Aorta (tissue), 5 donors: ENCODE measurements at places on chromosomes 4 and X. TPM values are rescaled to one million over a fixed set of nuclear protein-coding genes. Genes with fewer than 3 reads are reported as not detected.
A peak's percentile ranks its signal among the peaks of the same experiment; 100 is the strongest.

DNA sequence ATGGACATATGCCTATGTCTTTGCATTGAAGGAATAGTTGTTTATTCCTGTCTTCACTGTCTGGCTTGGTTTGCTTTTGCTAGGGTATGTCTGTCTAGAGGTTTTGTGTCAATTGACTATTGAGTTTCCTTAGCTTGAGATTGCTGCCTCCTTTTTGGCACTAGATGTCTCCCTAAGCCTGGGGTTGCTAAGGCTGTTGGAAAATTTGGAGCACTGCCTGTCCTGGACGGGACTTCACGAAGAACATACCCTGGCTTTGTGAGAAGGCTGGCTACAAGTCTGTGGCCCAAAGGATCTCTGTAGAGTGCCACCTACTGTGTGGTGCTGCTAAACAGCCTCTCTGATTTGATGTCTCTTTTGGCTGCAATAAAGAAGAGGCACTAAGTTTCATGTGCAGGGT lies 183.8 kb upstream of the NUDT10 start:
- H3K4me3 ChIP-seq: no peak overlapping the region
- no peak overlapping the region for H3K27ac ChIP-seq

PITX2 gene
- total RNA-seq: 1.0 TPM

- DNase-seq: no peak
- H3K27ac ChIP-seq: no peak overlapping the region
- no peak overlapping the region for H3K4me3 ChIP-seq
- no peaks in the 10 kb centered on the region for H3K36me3 ChIP-seq
- H3K27me3 ChIP-seq: no peaks in the 10 kb centered on the region
Observed at GRCh38 chr4:9812501-9813340, 31.3 kb downstream of the DRD5 start.

DNA sequence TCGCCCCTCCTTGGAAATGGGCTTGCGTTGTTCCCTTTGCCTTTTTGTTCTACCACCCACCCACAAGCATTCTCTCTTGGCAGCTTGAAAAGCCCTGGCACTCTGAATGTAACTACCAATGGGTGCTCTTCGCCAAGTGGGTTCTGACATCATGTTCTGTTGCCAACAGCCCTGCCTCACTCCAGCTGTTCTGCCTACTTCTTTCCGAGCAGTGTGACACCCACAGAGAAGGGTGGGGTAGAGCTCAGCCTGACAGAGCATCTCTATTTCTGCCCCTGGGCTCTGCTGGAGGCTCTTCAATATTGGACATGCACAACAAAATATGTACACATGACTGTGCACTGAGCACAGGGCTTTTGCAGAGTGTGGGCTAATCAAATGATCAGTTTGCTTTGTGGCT lies 15.6 kb upstream of the EXOSC9 start:
- no peak for DNase-seq
- no peaks in the 10 kb centered on the region for H3K27me3 ChIP-seq
- no peaks in the 10 kb centered on the region for H3K4me1 ChIP-seq
- no peaks in the 10 kb centered on the region for H3K36me3 ChIP-seq
- no peak overlapping the region for H3K27ac ChIP-seq

GRCh38 chr4:26885912-26886274 lies 25.3 kb downstream of the STIM2 start:
- no peak overlapping the region for H3K4me3 ChIP-seq
- H3K27me3 ChIP-seq: no peaks in the 10 kb centered on the region
- H3K27ac ChIP-seq: no peak overlapping the region
- no peaks in the 10 kb centered on the region for H3K36me3 ChIP-seq
- no peak for DNase-seq

GRCh38 chrX:45596188-45596808 lies 395.6 kb upstream of the DIPK2B start:
- no peak overlapping the region for H3K27ac ChIP-seq
- H3K4me1 ChIP-seq: no peaks in the 10 kb centered on the region
- no peak overlapping the region for H3K4me3 ChIP-seq
- H3K27me3 ChIP-seq: no peaks in the 10 kb centered on the region

ADH7 gene
- total RNA-seq: not detected

- H3K4me1 ChIP-seq: no peaks in the 10 kb centered on the region
- DNase-seq: no peak
- no peaks in the 10 kb centered on the region for H3K27me3 ChIP-seq
- H3K4me3 ChIP-seq: no peak overlapping the region
- peaks cover 3% of the 10 kb centered on the region for H3K36me3 ChIP-seq
Observed at GRCh38 chrX:153799326-153799725, 4.9 kb downstream of the SSR4 start.

- peaks cover 4% of the 10 kb centered on the region for H3K36me3 ChIP-seq
- H3K4me1 ChIP-seq: no peaks in the 10 kb centered on the region
- H3K27ac ChIP-seq: no peak overlapping the region
Observed at GRCh38 chrX:154712781-154713740, 37.8 kb downstream of the GAB3 start.

GLUD2 gene
- total RNA-seq: 1.6 TPM

DNA sequence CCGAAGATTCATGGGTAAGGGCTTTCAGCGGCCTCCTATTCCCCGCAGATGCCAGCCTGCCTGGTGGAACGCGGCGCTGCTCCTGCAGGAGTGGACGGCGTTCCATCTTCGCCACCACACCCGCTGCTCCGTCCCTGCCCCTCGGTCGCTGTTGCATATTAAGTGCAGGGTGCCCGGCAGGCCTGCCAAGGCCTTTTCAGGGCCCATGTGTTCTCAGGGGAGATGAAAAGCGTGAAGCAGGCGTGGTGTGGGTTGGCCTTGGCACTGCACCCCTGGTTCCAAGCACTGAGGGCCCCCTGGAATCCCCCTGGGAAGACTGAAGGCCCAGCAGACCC lies 52.0 kb downstream of the SORCS2 start:
- H3K4me3 ChIP-seq: no peak overlapping the region
- no peak for DNase-seq
- H3K36me3 ChIP-seq: no peaks in the 10 kb centered on the region
- no peak overlapping the region for H3K27ac ChIP-seq

F9 gene
- total RNA-seq: not detected

- H3K4me3 ChIP-seq: no peak overlapping the region
- no peaks in the 10 kb centered on the region for H3K4me1 ChIP-seq
- no peaks in the 10 kb centered on the region for H3K36me3 ChIP-seq
- H3K27ac ChIP-seq: no peak overlapping the region
- no peaks in the 10 kb centered on the region for H3K27me3 ChIP-seq
Observed at GRCh38 chrX:126456136-126456535, 96.5 kb downstream of the DCAF12L1 start.

GRCh38 chrX:53481816-53482465 lies 47.8 kb upstream of the HSD17B10 start:
- H3K4me3 ChIP-seq: no peak overlapping the region
- no peaks in the 10 kb centered on the region for H3K4me1 ChIP-seq
- no peak overlapping the region for H3K27ac ChIP-seq
- H3K36me3 ChIP-seq: no peaks in the 10 kb centered on the region
- no peaks in the 10 kb centered on the region for H3K27me3 ChIP-seq

DNA sequence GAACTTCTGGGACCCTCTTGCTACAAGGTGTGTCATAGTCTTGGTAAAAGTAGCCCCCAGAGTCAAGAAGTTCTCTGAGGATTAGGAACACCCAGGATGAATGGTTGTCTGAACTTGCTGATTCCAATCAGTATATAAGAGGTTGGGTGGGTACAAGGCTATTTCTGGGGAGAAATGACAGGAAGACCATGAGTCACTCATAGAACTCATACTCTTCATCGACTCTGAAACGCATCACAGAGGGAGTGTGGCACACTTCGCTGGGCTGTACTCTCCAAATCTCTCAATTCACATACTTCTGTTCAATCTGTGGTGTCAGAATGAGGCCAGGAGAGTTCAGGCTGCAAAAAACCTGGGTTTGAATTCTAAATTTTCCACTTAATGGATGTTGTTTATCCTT lies 193.2 kb upstream of the LEF1 start:
- H3K4me1 ChIP-seq: no peaks in the 10 kb centered on the region
- H3K27me3 ChIP-seq: no peaks in the 10 kb centered on the region
- no peak overlapping the region for H3K27ac ChIP-seq
- DNase-seq: no peak
- H3K4me3 ChIP-seq: no peak overlapping the region

- H3K4me1 ChIP-seq: no peaks in the 10 kb centered on the region
- peak overlapping the region; percentile 42 for H3K27ac ChIP-seq
- DNase-seq: peak; percentile 60
- no peak overlapping the region for H3K4me3 ChIP-seq
- no peaks in the 10 kb centered on the region for H3K36me3 ChIP-seq
Observed at GRCh38 chrX:136065044-136065671, 79.9 kb downstream of the SLC9A6 start.

CFP gene
- total RNA-seq: 5.2 TPM

DNA sequence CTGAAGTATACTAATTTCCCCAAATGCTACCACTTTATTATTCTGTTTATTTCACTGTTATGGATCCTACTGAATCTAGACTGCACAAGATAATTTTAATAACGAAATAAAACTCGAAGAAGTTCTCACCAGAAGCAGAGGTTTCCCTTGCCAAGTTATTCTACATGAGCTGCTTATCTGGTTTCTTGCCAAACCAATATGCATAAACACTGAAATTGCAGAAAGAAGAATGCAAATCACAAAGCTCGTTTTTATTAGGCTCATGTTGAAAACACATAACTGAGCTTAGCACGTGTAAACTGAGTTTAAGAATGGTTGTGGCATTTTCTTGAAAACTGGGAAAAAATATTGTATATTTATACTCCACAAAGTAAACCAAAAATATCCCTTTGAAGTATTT lies 35.9 kb downstream of the GRID2 start:
- no peak for DNase-seq
- no peaks in the 10 kb centered on the region for H3K36me3 ChIP-seq
- H3K27me3 ChIP-seq: no peaks in the 10 kb centered on the region
- no peak overlapping the region for H3K27ac ChIP-seq

CNOT6L gene
- 56.2 TPM for total RNA-seq

PDE5A gene
- total RNA-seq: 196 TPM

DNA sequence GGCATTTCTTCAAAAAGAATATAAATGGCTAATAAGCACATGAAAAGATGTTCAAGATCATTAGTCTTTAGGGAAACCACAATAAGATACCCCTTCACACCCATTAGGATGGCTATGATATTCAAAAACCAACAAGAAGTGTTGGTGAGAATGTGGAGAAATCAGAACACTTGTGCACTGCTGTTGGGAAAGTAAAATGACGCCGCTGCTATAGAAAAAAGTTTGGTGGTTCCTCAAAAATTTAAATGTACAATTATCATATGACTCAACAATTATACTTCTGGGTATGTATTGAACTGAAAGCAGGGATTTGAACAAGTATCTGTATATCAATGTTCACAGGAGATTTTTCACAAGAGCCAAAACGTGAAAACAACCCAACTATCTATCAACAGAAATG lies 29.4 kb upstream of the NEUROG2 start:
- H3K36me3 ChIP-seq: no peaks in the 10 kb centered on the region
- H3K4me3 ChIP-seq: no peak overlapping the region
- H3K27ac ChIP-seq: no peak overlapping the region
- no peaks in the 10 kb centered on the region for H3K27me3 ChIP-seq
- no peaks in the 10 kb centered on the region for H3K4me1 ChIP-seq

DNA sequence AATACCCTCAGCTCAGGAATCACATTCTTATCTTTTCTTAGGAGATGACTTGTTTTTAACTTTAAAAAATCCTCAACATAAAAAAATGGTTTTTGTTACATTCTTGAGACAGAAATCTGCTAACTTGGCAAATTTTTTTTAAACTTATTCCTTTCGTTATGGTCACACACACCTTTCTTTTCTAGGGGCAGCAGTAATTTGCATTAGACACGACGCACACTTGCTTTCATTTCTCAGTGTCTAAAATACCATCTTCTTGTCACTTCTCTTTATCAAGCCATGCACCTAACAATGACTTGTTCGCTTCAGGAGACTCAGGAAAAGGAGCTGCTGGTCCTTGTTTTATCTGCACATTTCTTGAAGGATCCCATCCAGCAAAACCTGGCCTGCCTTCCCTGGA lies 112.6 kb upstream of the TBL1X start:
- no peaks in the 10 kb centered on the region for H3K27me3 ChIP-seq
- H3K27ac ChIP-seq: no peak overlapping the region
- no peak overlapping the region for H3K4me3 ChIP-seq
- no peaks in the 10 kb centered on the region for H3K36me3 ChIP-seq
- no peaks in the 10 kb centered on the region for H3K4me1 ChIP-seq
- DNase-seq: no peak

- H3K4me1 ChIP-seq: no peaks in the 10 kb centered on the region
- H3K4me3 ChIP-seq: no peak overlapping the region
- H3K27ac ChIP-seq: no peak overlapping the region
- H3K27me3 ChIP-seq: no peaks in the 10 kb centered on the region
- no peaks in the 10 kb centered on the region for H3K36me3 ChIP-seq
Observed at GRCh38 chrX:137194164-137194563, 160.4 kb upstream of the GPR101 start.

GRCh38 chrX:24298191-24298590 lies 15.7 kb downstream of the SUPT20HL2 start:
- no peak overlapping the region for H3K4me3 ChIP-seq
- no peaks in the 10 kb centered on the region for H3K27me3 ChIP-seq
- DNase-seq: no peak
- H3K4me1 ChIP-seq: no peaks in the 10 kb centered on the region
- H3K27ac ChIP-seq: no peak overlapping the region

- H3K27ac ChIP-seq: no peak overlapping the region
- H3K36me3 ChIP-seq: no peaks in the 10 kb centered on the region
- H3K4me3 ChIP-seq: no peak overlapping the region
- H3K27me3 ChIP-seq: no peaks in the 10 kb centered on the region
- peaks cover 2% of the 10 kb centered on the region for H3K4me1 ChIP-seq
- DNase-seq: no peak
Observed at GRCh38 chr4:105641845-105642244, 66.6 kb downstream of the INTS12 start.

GRCh38 chr4:33104273-33104672 lies 2384.1 kb downstream of the PCDH7 start:
- no peaks in the 10 kb centered on the region for H3K36me3 ChIP-seq
- no peak for DNase-seq
- no peaks in the 10 kb centered on the region for H3K27me3 ChIP-seq
- no peaks in the 10 kb centered on the region for H3K4me1 ChIP-seq
- H3K27ac ChIP-seq: no peak overlapping the region

CXorf65 gene
- not detected for total RNA-seq

GRCh38 chr4:15938182-15938581 lies 358 bp downstream of the FGFBP1 start:
- H3K27me3 ChIP-seq: no peaks in the 10 kb centered on the region
- no peak for DNase-seq
- no peaks in the 10 kb centered on the region for H3K36me3 ChIP-seq
- H3K4me1 ChIP-seq: no peaks in the 10 kb centered on the region

RAB41 gene
- not detected for total RNA-seq

TMEM35A gene
- total RNA-seq: 3.7 TPM

GRCh38 chrX:73215246-73215645 lies 595 bp upstream of the NAP1L2 start:
- no peak overlapping the region for H3K27ac ChIP-seq
- H3K27me3 ChIP-seq: no peaks in the 10 kb centered on the region
- H3K4me3 ChIP-seq: peak overlapping the region; percentile 71
- no peak for DNase-seq

GRCh38 chr4:174120446-174121295 lies 162.8 kb downstream of the FBXO8 start:
- no peaks in the 10 kb centered on the region for H3K4me1 ChIP-seq
- H3K36me3 ChIP-seq: no peaks in the 10 kb centered on the region
- no peak for DNase-seq
- H3K27ac ChIP-seq: no peak overlapping the region
- H3K4me3 ChIP-seq: peak overlapping the region; percentile 79

MAGEA9B gene
- total RNA-seq: not detected
